Gastroesophageal sphincter (tissue), 4 donors: ENCODE measurements at places on chromosomes 1 and 21. TPM values are rescaled to one million over a fixed set of nuclear protein-coding genes. Genes with fewer than 3 reads are reported as not detected.

Gene PLEKHA6
- 12.9 TPM for total RNA-seq

Gene E2F2
- not detected for total RNA-seq

Gene HRNR
- total RNA-seq, result 0.04 TPM

Gene ATP1A4
- total RNA-seq, result 0.47 TPM

Gene GLRX2
- 7.4 TPM for total RNA-seq

Gene KCNJ10
- total RNA-seq, result not detected

Gene PLD5
- 0.77 TPM for total RNA-seq

Gene WDR64
- total RNA-seq, result 0.16 TPM

- ATAC-seq, result no peak
Measured at GRCh38 chr1:16162163-16162822, 6.4 kb upstream of the EPHA2 start.

- ATAC-seq, result no peak
Measured at GRCh38 chr1:17485281-17485680, 45.8 kb upstream of the RCC2 start.

- ATAC-seq, result peak; percentile 17
Measured at GRCh38 chr1:9320520-9321479, 28.1 kb downstream of the SPSB1 start.

GRCh38 chr1:54120698-54121481 is 31.9 kb downstream of the CDCP2 start:
- ATAC-seq, result no peak

DNA sequence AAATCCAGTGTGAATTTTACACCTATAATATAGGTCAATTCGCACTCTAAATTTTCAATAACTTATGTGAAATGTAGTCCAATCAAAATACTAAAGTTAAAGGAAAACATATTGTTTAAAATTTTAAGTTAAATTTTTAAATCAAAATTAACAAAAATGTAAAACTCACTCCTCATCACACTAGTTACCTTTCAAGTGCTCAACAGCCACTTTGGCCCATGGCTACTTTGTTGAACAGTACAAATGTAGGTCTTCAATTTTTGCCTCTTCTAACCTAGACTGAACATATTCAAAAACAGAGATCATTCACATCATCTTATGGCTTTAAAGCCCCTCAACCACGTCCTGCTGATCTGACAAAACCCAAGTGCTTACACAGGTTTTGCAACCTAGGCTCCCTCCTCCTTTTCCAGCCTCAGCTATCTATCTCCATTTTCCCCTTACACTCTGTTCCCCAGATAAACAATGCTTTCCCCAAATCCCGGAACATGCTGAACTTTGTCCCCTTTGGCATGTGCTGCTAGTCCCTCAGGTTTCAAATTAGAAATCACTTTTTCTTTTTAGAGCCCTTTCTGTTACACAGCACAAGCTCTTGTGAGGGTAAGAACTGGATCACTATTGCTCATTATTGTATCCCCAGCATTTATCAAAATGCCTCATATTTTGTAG is 110.6 kb downstream of the AKT3 start:
- no peak for ATAC-seq

GRCh38 chr21:42377211-42377950 is 11.0 kb upstream of the TFF1 start:
- no peak for ATAC-seq

DNA sequence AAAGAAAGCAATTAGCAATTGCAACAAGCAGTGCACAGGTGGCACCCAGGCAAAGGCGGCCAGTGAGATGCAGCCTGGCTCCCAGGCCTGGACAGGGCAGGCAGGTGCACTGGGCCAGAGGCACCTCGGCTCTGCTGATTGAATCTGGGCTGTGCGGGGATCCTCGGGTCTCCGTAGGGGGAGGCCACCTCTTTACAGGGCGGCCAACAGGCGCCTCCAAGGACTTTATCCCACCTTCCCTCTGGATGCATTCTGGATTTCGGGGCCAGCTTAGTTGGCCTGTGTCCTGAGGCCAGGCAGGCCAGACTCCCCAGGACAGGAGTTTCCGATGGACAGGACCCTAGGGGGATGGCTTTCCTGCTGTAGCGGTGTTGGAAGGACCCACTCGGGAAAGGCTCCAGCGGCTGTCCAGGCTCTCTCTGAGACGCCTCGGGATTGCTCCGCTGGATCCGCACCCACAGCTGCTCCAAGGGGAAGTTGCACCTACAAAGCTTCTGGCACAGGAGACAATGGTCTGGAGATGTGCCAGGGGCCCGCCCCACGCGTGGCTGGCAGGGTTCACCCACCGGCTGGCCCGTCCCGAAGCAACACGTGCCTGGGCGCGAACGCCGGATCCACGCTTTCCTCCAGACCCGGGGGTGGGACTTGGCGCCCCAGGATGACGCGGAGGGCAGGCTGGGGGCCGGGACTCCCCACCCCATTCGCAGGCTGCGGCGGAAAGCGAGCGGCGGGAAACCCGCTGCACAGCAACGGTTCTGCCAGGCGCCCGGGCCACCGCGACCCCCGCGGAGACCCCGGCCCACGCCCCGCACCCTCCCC is 810 bp downstream of the SLC19A1 start:
- ATAC-seq, result peak; percentile 75
